ENCODE measurements at places on chromosomes 7 and 10.

GRCh38 chr10:101749047-101750016 is 26.6 kb downstream of the FGF8 start:
- DNase-seq = no peak

DNA sequence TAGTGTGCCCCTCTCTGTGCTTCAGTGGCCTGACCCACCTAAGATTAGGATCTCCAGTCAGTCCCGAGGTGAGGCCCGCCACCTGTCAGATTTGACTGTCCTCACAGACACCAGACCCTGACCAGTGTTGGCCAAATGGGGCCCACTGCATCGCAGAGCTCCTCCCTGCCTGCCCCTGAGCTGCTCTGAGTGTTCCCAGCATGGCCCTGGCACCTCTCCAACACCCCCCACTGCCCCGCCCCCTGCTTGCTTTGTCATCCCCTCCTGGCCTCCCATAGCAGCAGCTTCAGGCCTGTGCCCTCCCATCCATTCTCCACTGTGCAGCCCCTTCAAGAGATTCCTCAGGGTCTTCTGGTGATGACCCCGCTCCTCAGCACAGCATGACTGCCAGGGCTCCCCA is 67.6 kb downstream of the C10orf120 start:
- no peak for DNase-seq

- no peak for DNase-seq
These were observed 170.0 kb downstream of the ARL5B start for GRCh38 chr10:18829259-18829658.

GRCh38 chr10:12333380-12334185 is 15.8 kb upstream of the CAMK1D start:
- DNase-seq = peak; percentile 59

- no peak for DNase-seq
These were observed 3.1 kb downstream of the PTEN start for GRCh38 chr10:87866412-87866974.

DNA sequence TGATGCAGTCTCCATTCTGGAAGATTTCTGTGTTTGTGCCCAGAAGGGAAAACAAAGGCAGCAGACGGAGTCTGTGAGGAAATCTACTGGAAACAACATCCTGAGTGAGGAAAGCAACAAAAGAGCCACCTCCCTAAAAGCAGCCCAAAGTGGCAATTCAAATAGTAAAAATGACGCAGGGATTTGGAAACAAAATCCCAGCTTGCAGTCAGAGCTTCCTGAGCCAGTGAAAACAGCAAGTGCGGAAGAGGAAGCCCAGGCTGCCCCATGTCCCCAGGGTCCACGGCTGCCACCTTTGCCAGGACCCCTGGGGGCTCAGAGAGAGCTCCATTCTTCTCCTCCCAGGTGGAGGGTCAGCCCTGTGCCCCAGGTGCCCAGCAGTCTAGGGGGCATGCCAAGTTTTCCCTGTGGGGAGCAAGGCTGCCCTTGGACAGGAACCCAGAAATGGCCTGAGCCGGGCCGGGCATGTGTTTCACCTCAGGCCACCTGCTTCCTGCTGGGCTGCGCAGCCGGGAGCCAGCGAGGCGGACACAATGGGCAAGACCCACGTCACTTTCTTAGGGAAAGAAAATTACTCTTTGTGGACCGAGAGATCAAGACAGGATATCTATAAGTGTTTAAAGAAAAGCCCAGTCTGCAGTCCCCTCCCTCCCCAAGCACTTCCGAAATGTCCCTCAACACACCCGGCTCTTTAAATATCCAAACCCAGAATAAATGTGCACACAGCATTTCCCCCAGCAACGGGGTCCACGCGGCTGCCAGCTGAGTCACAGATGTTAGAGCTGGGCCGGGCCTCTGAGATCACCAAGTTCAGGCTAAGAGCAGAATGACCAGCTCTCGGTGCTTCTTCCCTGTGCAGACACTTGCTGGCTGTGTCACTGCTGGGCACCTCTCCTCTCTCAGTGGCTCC is 231.1 kb downstream of the ARHGAP12 start:
- DNase-seq = no peak

GRCh38 chr10:61271127-61271780 is 181.9 kb downstream of the TMEM26 start:
- DNase-seq = no peak

DNA sequence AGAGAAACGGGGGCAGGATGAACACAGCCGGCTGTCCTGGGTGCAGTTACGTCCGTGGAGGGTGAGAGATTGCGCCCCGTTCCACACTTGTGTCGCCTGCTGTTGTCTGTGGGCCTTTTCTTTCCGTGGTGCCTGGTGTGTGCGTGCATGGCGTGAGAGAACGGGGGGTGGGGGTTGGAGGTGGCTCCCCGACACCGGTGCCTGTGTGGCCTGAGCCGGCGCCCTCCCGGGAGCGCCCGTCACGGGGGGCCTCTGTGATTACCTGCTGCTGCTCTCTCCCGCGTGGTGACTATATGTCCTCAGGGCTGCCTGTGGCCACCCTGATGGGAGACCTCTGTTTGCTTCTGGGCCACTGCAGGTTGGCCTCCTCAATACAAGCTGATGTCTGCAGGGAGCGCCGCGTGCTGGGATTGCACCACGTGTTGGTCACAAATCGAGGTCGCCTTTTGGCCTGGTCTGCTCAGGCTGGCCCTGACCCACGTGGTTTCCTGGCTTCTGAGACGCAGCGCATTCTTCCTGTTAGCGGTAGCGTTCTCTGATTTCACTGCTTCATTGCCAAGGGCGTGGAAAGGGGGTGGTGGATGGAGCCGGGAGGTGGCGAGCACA is 10.9 kb upstream of the AP5Z1 start:
- no peak for DNase-seq

- no peak for DNase-seq
These were observed 114.2 kb downstream of the EBF3 start for GRCh38 chr10:129849853-129850252.

GRCh38 chr10:21524526-21525366 is 736 bp downstream of the SKIDA1 start:
- no peak for DNase-seq

GRCh38 chr7:78055001-78055573 is 256.5 kb downstream of the PHTF2 start:
- no peak for DNase-seq

DNA sequence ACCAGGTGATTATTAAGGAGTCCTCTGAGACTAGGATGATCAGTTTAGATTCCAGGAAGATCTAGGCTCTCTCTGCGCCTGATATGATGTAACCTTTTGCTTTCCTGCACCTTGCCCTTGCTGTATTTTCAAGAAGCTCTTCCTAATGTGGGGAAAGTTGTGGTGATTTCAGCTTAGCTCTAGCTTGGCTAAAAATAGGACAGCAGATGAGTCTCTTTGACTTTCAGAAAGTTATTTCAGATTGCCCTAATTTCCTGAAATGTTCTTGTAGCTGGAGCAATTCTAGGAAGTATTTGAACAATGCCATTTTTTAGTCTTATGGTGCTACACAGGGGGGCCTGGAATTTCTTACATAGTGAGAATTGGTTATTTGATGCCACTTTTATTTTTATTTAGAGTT is 3.8 kb downstream of the LCOR start:
- no peak for DNase-seq

GRCh38 chr10:96097865-96098264 is 32.2 kb upstream of the ZNF518A start:
- no peak for DNase-seq

DNA sequence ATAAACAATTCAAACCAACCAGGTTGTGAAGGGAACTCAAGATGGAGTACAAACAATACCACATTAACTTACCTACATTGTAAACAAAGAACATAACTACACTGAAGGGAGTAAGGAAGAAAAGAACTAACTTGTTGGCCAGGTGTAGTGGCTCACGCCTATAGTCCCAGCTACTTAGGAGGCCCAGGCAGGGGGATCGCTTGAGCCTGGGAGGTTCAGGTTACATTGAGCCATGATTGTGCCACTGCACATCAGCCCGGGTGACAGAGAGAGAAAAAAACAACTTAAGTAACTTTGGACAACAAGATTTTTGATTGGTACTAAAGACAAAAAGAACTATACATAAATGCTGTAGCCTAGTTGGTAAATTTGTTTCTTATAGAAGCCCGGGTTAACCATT is 68.8 kb downstream of the TRIL start:
- DNase-seq = no peak

DNA sequence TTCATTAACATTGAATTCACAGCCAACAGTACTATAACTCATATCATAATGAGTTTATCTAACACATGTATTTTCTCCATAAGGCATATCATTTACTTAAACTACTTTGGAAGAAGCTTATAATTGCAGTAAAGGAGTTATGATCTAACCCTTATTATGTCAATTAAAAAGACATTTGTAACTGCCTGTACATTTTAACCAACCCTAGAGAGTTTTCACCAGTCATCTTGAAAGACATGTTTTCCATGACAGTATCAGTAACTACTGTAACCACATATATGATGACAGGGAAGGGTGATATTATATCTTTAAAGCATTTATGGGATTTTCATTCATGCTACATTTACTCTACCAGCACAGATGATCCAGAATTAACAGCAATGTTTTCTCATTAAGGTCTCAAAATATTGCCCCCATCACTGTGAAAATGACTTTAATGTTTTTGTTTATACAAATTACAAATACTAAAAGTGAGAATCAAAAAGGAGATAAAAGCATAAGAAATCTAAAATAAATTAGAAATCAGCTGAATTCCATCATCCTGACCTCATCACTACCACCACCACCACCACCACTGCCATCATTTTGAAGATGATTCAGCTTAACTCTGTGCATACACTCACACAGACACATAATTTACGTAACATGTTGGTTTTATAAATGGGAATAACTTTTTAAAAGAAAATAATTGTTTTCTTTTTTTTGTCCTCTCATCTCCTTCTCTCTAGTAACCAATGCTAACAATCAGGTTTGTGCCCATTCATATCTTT is 53.6 kb downstream of the MKLN1 start:
- no peak for DNase-seq

GRCh38 chr7:96188174-96188581 is 133.7 kb downstream of the SLC25A13 start:
- DNase-seq = no peak

GRCh38 chr7:133386205-133386604 is 133.3 kb downstream of the EXOC4 start:
- no peak for DNase-seq

GRCh38 chr7:142927949-142928348 is 5.6 kb downstream of the TRPV5 start:
- no peak for DNase-seq

GRCh38 chr7:15471669-15471950 is 90.2 kb downstream of the AGMO start:
- no peak for DNase-seq

GRCh38 chr10:96236090-96236478 is 35.3 kb downstream of the BLNK start:
- DNase-seq = no peak

DNA sequence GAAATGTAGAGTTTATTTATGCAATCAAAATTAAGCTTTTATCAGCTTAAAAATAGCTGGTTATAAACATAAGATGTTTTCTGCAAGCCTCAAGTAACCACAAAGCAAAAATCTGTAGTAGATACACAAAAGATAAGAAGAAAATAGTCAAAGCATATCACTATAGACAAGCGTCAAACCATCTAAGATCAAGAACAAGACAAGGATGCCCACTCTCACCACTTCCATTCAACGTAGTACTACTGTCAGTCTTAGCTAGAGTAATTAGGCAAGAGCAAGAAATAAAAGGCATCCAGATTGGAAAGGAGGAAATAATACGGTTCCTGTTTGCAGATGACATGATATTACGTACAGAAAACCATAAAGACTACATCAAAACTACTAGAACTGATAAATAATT is 17.5 kb upstream of the CYP2E1 start:
- DNase-seq = no peak

GRCh38 chr7:112495810-112496462 is 15.1 kb downstream of the LSMEM1 start:
- DNase-seq = peak; percentile 68

GRCh38 chr10:48523212-48523819 is 81.6 kb downstream of the ARHGAP22 start:
- DNase-seq = no peak

Measured in SW 1271 (cell line).